ENCODE measurements at places on chromosomes 16 and 17.
A peak's percentile ranks its signal among the peaks of the same experiment; 100 is the strongest.

DNA sequence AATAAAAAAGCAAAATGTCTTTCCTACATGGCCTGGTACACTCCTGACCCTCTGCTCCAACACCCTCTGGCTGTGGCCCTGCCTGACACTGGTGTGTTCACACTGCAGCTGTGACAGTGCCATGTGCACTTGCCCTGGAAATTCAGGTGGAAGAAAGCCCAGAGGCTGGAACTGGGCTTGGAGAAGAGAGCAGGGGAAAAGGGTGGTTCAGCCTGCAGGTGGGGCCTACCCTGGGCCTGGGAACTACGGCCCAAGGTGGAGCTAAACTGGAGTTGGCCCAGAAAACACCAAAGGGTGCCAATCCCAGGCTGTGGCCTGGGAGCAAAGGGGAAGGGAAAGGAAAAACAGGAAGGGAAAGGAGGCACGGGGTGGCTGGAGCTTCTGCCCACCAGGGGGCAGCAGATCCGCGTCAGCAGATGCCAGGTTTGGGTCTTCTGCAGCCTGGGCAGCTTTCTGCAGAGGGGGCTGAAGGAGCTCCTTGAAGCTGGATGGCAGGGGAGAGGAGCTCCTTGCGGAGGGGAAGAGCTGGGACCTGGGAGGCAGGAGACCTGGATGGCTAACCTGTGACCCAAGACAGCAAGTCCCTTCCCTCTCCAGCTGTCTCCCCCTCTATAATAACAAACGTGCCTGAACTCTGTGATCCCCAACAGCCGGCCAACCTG is 15.4 kb upstream of the CTCF start:
- peak; percentile 75 for DNase-seq

DNA sequence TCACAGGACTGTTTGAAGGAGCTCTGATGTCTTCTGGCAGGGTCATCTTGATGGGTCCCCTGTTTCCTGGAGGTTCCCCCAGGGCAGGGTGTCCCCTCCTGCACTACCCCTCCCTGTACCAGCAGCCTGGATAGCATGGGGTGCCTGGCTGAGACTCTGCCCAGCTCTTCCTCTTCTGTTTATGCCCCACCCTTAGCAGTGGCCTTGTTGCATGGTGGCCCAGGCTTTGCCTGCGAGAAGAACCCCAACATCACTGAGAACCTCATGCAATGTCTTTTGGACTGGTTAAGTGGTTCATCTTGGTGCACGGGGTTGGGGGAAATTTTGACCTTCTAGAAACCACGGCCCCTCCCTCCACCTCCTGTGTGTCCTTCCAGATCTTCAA is 121.8 kb downstream of the IRX3 start:
- no peak for DNase-seq

- DNase-seq, result no peak
These were observed 82.4 kb upstream of the KIF2B start for GRCh38 chr17:53740312-53740711.

DNA sequence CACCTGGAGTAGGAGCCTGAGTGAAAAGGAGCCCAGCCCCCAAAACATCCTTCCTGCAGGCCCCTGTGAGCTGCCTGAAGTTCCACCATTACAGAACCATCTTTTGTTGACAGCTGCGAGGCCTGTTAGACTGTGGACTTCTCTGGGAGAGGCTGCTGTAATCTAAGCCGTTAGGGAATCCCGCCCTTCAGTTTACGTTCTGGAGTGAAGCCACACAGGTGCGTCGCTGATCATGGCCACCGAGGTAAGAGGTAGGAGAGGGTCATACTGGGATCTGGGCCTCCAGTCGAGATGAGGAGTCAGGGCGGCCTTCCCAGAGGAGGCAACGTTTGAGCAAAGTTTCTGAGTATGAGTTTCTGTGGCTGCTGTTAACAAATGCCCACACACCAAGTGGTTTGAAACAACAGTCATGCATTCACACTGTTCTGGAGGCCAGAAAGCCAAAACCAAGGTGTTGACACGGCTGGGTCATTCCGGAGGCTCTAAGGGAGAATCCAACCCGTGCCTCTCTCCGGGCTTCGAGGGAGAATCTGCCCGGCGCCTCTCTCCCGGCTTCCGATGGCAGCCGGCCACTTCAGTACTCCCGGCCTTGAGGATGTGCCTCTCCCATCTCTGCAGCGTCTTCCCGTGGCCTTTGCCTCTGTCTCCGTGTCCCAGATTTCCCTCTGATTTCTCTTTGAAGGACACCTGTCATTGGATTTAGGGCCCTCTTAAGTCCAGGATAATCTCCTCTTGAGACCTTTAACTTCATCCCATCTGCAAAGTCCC is 26.6 kb upstream of the ATP2C2 start:
- no peak for DNase-seq

GRCh38 chr17:3978421-3979289 is 14.4 kb upstream of the ATP2A3 start:
- DNase-seq, result no peak

DNA sequence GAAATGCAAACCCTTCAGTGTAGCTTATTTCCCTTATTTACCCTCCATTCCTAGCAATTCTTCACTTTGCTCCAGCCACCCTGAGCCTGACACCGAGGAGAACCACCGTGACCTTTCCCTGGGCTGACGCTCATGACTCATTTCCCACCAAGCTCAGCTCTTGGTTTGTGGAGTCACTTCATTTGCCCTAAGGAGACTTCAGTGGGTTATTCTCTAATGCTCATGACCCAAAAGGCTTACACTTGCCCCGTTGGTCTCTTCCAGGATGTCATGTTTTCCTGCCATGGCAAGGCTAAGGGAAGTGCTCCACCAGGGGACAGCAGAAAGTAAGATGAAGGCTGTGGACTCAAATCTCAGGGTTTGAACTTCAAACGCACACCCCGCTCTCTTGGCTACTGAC is 161.0 kb downstream of the CBLN1 start:
- DNase-seq, result no peak

- no peak for DNase-seq
These were observed 75.2 kb downstream of the CPPED1 start for GRCh38 chr16:12728469-12728868.

DNA sequence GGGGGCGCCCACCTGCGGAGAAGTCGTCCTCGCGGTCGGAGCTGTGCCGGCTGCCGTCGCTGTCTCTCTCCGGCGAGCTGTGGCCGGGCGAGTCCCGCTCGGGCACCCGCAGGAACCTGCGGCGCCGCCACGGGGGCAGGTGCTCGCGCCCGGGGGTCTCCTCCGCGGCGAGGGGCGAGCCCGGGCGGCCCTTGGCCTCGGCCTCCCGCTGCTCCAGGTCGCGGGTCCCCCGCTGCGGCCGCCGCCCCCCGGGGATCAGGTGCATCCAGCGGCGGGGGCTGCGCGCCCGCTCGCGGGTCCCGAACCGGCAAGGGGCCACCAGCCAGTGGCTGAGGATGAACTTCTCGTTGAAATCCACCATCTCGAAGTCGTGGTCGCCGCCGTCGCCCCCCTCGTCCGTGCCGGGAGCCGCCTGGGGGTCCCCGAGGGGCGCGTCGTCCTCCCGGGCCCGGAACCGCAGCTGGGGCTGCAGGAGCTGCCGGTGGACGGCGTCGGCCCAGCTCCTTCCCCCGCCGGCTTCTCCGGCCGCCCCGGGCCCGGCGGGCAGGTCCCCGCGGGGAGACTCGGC is 41.4 kb upstream of the BHLHA9 start:
- DNase-seq, result no peak

DNA sequence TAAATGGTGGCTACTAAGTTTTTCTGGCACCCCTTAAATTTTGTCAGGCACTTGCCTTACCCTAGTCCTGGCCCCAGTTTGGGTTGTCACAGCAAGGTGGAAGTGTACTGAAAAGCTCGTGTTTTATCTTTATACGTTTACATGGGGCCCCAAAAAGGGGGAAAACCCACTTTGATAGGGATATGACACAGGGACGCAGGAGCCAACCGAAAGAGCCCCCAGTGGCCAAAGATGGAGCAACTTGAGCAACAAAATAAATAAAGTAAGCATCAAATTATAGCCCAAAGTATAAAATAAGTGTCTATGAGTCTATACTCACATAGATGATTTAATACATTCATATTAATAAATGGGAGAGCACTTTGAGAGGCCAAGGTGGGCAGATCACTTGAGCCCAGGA is 5.0 kb upstream of the CETP start:
- DNase-seq, result no peak

GRCh38 chr16:69112285-69113129 is 7.1 kb downstream of the HAS3 start:
- peak; percentile 57 for DNase-seq

GRCh38 chr17:68961214-68961882 is 6.2 kb upstream of the ABCA8 start:
- no peak for DNase-seq

GRCh38 chr16:78681743-78682142 is 582.3 kb downstream of the WWOX start:
- DNase-seq, result no peak

- DNase-seq, result no peak
These were observed 13.6 kb downstream of the SMG6 start for GRCh38 chr17:2289878-2290478.

- DNase-seq, result no peak
These were observed 24.0 kb downstream of the RNF213 start for GRCh38 chr17:80284631-80285030.

GRCh38 chr16:82655720-82656490 is 29.1 kb downstream of the CDH13 start:
- DNase-seq, result no peak

DNA sequence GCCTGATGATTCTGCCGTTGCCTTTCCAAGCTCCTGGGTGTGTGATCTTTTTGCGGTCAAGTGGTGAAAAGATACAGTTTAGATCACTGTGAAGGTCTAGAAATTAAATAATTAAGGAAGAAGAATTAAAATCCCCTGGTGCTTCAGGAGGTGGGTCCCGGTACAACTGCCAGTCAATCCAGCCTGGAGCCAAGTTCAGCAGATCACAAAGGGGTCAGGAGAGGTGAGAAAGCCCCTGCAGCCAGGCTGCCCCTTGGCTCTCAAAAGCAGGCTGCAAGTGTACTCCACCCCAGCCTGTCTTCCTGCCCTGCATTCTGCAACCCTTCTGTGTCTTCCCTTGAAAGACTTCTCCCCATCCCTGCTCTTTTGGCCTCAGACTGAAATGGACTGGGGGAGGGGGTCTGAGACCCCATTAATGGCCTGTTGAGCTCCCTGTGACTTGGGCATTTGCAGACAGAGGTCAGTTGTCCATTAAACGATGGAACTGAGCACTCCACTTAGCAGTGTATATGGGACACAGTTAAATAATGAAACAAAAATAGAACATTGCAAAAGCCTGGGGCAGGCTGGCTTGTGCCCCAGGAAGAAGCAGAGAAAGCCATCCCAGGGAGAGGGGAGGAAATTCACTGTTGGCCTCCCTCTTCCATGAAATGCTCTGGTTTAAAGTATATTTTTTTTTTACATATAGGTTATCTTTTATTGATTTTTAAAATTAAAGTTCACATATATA is 15.1 kb downstream of the CACNG5 start:
- no peak for DNase-seq
